ENCODE measurements at places on chromosomes 6 and 20.

GRCh38 chr6:105849746-105850145 is 236.4 kb upstream of the PRDM1 start:
- no peak for DNase-seq

GRCh38 chr6:1153696-1154245 is 158.1 kb upstream of the FOXQ1 start:
- no peak for DNase-seq

DNA sequence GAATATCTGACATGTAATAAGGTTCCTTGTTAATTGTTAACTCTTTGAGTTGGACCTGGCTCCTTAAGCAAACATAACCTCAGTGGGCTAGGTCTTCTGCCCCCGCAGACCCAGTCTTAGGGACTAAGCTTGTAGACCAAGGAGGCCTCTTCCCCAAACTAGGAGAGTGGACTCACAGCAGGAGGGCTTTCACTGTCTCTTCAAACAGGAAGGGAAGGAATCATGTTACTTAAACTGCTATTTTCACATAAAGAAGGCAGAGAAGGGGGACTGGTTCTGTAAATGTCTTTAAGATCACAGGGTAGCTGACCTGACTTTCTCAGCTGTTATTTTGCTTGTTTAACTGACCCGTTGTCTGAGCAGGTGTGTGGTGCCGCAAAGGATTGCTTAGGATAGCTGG is 34.9 kb upstream of the PRDM1 start:
- no peak for DNase-seq

GRCh38 chr6:355373-356208 is 36.0 kb upstream of the IRF4 start:
- no peak for DNase-seq

- no peak for DNase-seq
Measured at GRCh38 chr20:20806121-20807095, 94.0 kb upstream of the RALGAPA2 start.

- DNase-seq, result no peak
Measured at GRCh38 chr20:63703471-63703975, 4.3 kb downstream of the ARFRP1 start.

GRCh38 chr6:134046054-134046453 is 6.4 kb downstream of the SLC2A12 start:
- no peak for DNase-seq

DNA sequence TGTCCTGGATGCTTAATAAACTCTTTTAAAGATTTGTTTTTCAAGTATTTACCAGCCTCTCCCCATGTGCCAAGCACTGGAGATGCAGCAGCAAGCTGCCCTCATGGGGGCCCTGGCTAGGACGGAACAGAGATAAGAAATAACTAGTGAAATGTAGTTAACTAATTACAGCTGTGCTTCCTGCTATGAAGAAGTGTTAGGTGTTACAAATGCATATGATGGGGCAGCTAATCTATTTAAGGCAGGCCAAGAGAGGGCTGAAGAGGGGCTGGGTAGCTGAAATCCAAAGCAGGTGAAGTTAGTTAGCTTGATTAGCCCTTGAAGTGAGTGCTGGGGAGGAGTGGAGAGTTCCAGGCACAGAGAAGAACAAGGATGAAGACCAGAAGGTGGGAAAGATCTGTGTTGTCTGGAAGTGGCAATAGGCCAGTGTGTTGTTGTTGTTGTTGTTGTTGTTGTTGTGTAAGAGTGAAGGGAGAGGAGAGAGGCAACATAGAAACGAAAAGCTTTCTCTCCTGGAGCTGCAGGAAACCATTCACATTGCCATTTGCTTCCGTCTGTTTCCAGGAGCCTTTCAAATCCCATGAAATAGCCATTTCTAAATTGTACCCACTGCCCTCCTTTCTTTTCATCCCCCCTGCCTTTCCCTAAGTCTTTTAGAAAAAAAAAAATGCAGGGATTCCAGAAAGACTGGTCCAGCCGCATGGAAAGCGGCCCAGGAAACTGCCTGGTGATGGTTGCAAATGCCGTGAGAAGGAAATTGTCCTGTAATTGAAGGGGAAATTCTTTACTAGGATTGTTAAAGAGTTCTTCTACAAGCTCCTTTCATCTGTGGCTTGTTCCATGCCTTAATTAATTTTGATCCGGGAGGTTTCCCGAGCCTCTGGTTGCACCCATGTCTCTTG is 119.6 kb downstream of the TFAP2C start:
- no peak for DNase-seq

DNA sequence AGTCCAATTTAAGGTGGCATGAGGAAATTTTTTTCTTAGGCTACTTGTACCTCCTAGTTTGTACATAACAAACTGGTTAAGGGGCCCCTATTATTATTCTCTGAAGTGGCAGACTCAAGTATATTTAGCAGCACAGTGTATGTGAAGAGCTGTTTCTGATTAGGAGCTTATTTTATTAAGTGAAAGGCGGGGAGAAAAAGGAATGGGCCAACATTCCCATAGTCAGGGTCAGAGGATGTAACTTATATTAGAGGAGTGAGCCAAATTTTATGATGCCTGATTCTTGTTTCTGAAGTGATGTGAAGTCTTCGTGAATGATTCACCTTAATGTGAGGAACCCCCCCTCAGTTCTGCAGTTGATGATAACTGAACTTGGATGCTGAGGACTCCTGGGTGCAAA is 2.8 kb downstream of the HECA start:
- DNase-seq, result no peak

DNA sequence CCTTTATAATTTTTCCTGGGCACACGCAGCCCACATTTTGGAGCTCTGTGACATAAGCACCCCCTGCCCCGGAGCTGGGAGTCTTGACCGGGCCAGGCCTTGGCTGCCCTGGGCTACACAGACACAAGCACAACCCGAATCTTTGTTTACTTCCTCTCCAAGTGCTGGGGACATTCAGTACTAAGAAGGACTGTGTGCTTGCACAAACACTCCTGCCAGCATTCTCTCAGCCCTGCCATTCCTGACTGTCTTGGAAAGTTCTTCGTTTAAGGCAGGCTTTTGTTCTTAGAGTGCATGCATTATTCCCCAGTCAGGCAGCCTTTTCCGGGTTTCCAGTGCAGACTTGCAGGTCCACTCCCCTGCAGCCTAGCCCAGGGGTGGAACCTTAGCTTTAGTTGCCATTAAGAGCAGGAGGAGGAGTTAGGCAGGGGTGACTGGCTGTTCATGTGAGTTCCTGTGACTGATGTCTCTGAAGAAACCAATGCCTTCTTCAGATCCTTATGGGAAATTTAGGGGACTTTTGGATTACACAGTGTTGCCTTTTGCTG is 28.6 kb downstream of the FOXO3 start:
- peak; percentile 68 for DNase-seq

DNA sequence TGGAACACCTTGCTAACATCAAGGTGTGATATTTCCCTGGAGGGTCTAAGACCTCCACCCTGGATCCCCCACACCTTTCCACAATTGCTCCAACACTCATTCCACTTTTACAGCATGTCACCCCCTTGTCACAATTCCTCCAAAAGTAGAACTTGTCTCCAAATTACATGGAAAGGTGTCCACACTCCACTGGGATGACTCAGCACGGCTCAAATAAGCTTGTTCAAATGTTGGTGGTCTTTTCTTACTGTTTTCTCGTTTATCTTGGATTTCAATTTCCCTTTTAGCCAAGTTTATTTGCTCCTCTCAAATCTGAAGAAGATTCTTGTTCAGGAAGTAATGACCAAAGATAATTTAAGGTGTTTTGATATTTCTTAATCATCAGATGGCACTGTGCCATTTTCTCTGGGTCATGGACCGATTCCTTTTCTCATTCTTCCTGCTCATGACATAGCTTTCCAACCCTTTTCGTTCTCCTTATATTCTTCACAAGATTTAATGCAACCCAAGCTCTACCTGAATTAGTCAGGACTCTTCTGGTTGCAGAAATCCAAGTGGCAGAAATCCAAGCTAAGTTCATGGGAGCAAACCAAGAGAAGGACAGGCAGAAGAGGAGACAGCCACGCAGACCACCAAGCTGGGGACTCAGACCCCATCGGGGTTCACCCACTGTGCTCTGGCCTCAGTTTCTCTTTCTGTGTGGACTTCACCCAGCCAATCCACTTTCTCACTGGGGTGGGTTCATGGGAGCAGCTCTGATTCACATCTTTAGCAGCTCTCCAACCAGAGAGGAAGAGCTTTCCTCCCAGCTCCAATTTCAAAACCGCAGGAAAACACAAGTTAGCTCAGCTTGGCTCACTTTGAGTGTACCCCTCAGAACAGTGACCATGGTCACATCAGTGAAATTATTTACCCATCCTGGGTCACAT is 110.5 kb upstream of the CDYL start:
- DNase-seq, result no peak

GRCh38 chr6:14430218-14430617 is 312.6 kb downstream of the CD83 start:
- no peak for DNase-seq

DNA sequence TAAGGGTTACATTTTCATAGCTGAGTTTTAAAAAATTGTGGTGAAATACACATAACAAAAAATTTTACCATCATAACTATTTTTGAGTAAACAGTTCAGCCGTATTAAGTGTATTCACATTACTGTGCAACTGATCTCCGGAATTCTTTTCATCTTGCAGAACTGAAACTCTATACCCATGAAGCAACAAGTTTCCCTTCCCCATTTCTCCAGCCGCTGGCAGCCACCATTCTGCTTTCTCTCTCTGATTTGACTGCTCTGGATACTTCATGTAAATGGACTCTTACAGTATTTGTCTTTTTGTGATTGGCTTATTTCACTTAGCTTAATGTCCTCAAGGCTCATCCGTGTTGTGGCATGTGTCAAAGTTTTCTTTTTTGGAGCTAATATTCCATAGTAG is 341.6 kb downstream of the QKI start:
- DNase-seq, result peak; percentile 80

GRCh38 chr6:14720411-14721102 is 525.3 kb upstream of the JARID2 start:
- peak; percentile 43 for DNase-seq

- no peak for DNase-seq
Measured at GRCh38 chr20:23451956-23452487, 654 bp downstream of the CST11 start.

GRCh38 chr20:13656721-13657368 is 18.1 kb upstream of the TASP1 start:
- no peak for DNase-seq

- no peak for DNase-seq
Measured at GRCh38 chr20:58307270-58307669, 2.2 kb upstream of the RAB22A start.

GRCh38 chr6:111892431-111892830 is 19.2 kb upstream of the FYN start:
- no peak for DNase-seq

GRCh38 chr6:14452567-14453527 is 335.3 kb downstream of the CD83 start:
- DNase-seq, result no peak

GRCh38 chr6:139316622-139317317 is 25.0 kb upstream of the TXLNB start:
- DNase-seq, result peak; percentile 72

- no peak for DNase-seq
Measured at GRCh38 chr6:87282743-87283142, 39.6 kb upstream of the SMIM8 start.
